Stimulated activated CD8-positive, alpha-beta memory T cell treated with anti-CD3 and anti-CD28 coated beads, Interleukin-15, amount 100 ng/mL, for 1 hour (primary cell): ENCODE measurements at places on chromosomes 5 and 9.

DNA sequence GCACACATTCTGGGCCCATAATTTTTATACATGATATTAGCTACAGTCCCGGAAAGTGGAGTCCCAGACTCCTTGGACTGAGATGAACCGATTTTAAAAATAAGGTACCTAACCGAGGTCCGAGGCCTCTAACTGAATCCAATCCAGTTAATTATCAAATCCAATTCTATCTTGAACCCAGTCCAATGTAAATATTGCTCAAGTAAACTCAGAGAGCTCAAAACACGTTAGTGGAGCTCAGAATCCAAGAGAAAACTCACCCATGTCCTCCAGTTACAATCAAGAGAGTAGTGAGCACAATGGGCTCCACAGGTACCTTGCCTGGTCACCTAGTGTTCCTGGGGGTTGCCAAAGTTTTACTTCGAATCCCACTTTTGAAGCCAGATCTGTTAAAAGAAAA is 37.9 kb upstream of the DIRAS2 start:
- no peak for DNase-seq

DNA sequence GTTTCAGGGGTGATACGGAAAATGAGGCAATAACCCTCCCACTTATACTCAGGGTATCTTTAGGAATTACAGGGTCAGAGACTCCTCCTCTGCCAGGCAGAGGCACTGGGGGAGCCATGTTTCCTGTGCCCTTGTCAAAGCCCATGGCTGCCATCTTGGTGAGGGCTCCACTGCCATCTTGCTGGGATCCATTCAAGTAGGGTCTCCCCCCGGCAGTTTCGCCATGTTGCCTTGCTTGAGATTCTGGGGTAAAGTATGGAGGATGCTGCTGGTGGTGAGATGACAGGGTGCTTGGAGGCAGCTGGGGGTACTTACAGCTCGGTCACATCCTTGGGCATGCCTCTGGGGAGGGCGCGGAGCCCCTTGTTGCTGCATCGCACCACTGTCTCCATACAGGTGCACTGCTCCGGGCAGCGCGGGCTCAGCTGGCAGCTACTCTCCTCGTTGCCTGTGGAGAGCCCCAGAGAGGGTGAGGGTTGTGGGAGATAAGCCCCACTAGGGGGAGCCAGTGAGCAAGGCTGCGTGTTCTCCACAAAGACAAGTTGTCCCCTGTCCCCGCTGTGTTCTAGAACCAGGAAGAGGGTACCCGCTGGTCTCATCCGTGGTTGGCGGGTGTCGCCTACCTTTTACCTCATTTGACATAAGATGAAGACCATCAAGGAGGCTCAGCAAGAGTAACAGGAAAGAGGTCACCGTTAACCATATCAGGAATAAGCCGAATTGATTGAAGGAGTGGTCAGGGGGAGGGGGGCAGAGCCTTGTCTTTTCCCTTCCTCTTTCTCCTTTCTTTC is 169.0 kb upstream of the PANK3 start:
- no peak for DNase-seq

DNA sequence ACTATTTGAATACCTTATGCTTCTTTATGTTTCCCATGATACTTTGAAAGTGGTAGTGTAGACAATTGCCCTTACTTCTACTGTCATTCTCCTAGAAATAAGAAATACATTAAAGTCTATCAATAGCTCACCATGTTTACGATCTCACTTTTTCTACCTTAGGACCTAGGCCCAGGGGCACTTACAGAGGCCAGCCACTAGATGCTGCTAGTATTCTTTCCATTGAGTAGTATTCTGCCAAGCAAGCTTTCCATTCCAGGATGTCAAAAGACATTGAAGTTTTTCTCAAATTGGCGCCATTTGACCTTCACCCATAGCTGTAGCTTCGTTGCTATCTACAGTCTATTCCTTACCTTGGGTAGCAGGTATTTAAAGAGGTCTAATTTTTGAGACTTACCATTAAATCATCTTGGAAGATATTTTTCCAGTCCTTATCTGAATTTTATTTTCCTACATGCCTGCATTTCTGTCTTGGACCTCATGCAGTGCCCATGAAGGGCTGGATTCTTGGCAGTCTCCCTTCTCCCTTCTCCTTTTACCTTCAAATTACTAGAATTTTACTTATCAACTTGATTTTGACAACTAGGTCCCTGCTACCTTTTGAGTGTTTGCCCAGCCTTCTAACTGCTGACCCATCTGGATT is 246.0 kb upstream of the NUDT12 start:
- no peak for DNase-seq

GRCh38 chr5:157273131-157273556 is 7.2 kb downstream of the CYFIP2 start:
- DNase-seq, result no peak

- no peak for DNase-seq
These were observed 20.2 kb upstream of the NREP start for GRCh38 chr5:111776913-111777781.

DNA sequence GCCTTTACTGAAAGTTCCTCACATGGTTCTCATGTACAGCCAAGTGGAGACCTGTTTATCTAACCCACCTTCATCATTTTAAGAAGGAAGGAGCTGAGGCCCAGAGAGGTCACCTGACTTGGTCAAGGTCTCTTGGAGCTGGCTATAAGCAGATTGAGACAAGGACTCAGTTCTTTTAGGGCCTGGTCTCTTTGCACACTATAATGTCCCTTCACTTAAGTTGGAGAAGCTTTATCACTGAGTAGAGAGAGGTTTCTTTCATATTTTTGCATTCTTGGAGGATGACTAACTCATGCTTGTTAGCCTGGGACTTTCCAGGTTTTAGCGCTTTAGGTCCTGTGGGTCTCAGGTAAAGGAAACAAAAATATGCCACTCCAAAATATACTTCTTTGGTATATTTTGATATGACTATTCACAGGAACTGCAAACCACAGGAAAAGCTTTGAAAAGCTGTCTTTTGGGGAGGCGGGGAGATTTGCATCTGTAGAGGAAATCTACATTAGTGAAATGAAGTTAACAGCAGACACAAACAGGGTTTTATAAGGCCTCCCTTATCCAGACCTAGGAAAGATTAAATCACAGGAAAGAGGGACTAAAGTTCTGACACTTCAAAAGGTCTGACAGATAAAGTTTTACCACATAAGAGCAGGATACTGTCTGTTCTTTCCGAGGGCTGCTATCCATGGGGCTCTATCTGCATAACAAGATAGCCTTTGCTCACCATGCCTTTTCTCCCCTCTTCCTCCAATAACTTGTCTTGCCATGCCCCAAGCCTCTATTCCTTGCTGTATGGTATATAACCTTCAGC is 95.8 kb upstream of the ANKRD55 start:
- DNase-seq, result no peak

DNA sequence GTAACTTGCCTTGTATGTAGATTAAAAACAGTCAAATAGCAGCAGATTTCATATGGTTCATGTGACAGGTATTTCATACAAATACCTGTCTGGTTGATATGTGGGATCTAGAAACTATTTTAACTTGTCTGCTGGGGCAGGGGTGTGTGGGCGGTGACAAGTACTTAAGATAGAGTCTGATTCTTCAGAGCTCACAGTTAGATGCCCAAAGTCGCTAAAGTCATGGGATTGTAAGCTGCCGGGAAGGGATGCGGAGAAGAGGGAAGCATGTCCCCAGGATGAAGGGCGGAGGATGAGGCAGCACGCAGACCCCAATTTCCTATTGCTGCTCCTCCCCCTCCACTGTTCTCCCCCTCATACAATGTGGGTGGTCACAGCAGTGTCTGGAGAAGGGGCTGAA is 13.3 kb downstream of the ANXA6 start:
- DNase-seq, result no peak

- no peak for DNase-seq
These were observed 196.1 kb downstream of the ANXA1 start for GRCh38 chr9:73347720-73348119.

GRCh38 chr9:23850242-23850689 is 24.2 kb upstream of the ELAVL2 start:
- no peak for DNase-seq

DNA sequence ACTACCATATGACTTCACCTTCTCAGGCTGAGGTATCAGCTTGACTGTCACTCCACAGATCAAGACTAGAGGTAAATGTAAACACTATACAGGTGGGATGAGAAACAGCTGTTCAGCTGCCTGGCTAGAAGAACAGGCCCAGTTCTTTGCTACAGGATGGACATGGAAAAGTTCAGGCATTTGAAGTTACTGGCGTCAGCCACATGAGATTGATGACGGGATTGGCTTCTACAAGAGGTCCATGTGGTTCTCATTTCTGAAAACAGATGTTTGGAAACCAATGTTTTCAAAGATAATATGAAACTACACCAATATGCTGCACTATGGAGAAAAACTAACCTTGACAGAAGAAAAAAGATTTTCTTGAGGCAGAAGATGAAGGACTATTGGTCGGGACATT is 324.1 kb downstream of the CDH10 start:
- DNase-seq, result no peak

DNA sequence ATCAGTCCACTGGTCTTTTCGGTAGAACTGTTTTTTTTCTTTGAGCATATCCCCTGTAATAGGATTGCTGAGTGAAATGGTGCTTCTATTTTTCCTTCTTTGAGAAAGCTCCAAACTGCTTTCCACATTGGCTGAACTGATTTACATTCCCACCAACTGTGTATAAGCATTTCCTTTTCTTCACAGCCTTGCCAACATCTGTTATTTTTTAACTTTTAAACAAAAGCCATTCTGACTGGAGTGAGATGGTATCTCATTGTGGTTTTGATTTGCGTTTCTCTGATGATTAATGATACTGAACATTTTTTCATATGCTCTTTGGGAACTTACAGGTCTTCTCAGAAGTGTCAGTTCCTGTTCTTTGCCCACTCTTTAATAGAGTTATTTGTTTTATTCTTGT is 764.7 kb downstream of the MTRR start:
- no peak for DNase-seq

DNA sequence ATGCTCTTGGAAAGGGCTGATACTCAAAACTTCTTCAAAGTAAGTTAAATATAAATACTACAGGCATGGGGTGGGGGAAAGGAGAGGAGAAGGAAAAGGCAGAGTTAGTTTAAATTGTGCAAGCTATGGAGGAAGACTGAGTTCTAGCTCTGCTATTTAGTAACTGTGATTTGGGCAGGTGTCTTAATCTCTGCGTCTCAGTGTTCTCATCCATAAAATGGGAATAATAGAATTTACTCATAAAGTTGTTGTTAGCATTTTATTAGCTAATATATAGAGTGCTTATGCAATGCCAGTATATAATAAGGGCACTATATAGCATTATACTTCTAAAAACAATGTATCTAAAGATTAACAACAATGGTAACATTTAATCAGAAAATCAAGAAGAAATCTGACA is 12.7 kb upstream of the PURA start:
- no peak for DNase-seq

DNA sequence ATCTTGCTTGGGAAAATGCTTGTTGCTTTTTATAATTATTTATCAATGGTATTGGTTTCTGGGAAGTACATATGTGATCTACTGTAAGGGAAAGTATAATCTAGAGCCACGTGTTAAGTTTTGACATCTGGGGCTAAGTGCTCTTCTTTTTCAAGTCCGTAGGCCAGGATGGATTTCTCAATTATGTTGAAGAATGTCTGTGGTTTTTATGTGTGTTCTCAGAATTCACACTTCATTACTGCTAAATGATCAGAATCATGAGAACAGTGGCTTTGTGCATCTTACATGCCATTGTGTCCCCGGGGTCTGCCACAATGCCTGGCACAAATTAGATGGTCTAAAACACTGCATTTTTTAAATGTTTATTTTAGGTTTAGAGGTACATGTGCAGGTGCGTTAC is 14.5 kb upstream of the AUH start:
- DNase-seq, result no peak
